ENCODE measurements at places on chromosomes 12 and 14.

GRCh38 chr12:90008277-90008676, 299.6 kb upstream of the ATP2B1 start:
- DNase-seq = no peak

- DNase-seq = no peak
Observed at GRCh38 chr12:13030541-13031291, 13.5 kb upstream of the FAM234B start.

GRCh38 chr14:97311411-97311810, 514.2 kb downstream of the VRK1 start:
- DNase-seq = no peak

DNA sequence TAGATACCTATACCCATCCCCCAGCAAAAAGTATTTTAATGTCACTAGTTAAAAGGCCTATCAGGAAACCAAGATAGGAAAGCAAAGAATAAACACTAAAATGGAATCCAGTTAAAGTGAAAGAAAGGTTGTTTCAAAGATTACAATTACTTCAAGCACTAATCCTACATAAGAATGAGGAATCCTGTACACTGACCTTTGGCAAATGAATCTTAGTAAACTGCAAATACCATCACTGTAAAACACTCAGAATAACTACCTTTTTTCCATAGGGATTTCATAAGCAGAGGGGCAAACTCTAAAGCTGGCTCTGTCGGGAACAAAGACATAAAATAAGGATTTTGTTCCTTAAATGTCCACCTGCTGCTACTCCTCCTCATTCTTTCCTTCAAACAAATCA, 25.9 kb downstream of the CEP83 start:
- DNase-seq = no peak

DNA sequence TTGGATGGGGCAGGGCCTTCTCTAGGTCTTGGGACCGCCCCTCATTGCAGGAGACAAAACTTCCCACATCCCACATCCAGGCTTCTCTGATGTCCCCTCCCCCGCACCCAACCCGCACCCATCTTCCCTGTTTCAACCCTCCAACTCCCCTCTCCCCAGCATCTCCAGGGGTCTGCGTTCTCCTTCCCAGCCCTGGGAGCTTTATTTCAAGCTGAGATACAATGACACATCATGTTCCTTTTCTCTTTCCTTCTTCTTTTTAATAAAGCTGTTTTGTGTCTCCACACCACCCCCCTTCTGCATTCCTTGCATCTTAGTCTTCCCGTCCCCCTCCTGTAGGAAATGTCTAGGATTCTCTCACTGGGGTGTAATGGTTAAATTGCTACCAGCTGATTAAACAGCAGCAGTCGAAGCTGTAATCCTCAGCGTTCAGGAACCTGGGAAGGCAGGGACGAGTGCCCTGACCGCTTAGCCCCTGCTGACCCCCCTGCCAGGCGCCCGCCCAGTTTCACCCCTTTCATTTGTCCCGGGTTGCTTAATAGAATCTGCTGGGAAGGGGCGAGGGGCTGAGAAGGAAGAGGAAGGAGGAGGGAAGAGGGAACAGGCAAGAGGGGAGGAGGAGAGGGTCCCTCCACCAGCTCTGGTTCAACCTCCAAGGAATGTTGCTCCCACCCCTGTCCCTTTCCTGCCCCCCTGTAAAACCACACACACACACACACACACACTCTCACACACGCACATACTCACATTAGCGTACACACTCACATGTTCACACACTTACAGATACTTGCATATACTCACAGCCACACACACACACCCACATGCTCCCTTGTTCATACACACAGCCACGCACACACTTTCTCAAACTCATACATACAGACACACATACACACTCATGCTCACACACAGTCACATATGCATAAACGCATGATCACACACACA, 104.5 kb upstream of the MED13L start:
- peak; percentile 62 for DNase-seq

Data from GOT3 (cell line).